ENCODE measurements at places on chromosomes 4 and X.

GRCh38 chrX:139077281-139078250 lies 366.0 kb upstream of the FGF13 start:
- DNase-seq, result no peak

DNA sequence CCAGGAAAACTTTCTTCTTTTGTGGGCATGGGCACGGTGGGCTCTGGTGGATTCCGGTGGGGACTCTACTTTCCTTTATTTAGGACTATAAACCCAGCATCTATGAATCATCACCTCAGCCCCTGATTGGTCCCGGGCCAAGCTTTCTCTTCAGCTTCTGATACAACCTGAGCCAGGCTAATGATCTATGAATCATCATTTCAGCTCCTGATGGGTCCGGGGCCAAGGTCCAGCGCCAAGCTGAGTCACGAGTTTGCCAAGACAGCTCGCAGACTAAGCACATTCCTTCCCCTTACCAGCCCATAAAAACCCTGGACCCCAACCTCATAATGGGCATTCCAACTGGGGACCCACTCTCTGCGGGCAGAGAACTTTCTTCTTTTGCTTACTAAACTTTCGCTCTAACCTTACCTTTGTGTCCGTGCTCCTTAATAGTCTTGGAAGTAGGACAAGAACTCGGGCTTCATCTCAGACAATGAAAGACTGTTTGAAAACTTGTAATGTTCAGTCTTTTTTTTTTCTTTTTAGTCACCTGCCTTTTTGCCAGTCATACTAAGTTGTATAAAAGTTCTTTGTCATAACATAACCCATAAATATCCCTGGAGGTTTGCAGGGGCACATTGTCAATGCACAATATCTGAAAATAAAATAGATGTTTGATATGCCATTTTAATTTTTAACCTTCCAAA lies 904.9 kb upstream of the EPHA5 start:
- no peak for DNase-seq

GRCh38 chrX:1294301-1295067 lies 25.9 kb downstream of the CSF2RA start:
- DNase-seq, result no peak

DNA sequence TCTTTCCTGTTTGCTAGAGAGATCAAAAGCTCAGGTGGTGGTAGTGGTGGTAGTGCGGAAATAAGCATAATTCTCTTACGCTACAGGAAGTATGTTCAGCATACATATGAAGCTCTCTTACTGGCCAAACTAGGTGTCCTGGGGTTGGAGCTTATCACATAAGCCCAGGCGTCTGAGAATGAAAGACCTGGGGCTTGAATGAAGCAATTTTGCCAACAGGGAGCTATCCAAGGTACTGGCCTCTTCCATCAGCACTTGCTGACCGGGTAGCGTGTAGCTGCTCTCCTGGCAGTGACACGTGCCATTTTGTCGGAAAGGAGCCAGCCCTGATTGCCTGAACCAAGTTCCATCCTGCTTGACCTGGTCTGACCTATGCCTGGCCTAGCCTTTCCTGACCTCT lies 65.9 kb upstream of the HPF1 start:
- no peak for DNase-seq

GRCh38 chr4:133154725-133155124 lies 5.6 kb downstream of the PCDH10 start:
- DNase-seq, result no peak

GRCh38 chr4:162059656-162060055 lies 104.1 kb downstream of the FSTL5 start:
- no peak for DNase-seq

DNA sequence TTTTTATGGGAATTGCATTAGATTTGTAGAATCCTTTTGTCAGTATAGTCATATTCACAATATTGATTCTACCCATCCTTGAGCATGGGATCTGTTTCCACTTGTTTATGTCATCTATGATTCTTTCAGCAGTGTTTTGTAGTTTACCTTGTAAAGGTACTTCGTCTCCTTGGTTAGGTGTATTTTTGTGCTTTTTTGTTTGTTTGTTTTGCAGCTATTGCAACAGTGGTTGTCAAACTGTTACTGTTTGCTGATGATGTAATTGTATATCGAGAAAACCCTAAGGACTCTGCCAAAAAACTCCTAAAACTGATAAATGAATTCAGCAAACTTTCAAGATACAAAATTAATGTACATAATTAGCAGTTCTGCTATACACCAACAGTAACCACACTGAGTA lies 127.9 kb upstream of the AR start:
- no peak for DNase-seq

DNA sequence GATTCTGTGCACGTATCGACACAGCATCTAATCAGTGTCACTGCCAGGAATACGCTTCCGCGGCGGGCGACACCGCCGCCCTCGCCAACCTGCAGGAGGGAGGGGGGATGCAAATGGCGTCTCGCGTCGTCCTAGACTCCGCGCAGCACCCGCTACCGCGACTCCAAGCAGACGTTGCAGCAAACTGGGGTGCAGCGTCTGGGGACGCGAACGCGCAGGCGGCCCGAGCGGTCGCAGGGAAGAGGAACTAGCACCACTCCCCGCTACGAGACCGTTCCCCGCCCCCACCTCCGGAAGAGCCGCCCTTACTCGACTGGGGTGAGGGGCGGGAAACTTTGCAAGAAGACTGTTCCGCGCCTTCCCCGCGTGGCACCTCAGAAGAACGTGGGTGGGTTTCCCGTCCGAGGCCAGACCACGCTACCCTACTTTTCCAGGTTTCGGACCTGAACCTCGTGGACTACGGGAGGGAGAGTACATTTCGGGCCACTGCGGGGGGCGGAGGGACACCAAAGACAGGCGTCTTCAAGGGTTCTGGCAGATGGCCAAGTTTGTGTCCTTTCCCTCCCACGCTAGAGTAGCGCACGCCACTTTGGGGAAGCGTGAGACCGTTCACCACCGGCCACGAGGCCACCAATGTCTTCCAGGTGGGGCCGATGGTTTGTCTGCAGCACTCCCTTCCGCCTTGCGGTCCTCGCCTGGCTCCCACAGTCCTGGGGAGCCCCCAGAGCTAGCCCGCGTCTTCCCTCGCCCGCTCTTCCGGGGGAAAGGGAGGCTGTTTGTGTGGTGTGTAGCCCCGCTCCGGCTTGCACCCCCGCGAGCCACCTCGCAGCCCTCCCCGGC lies 78.0 kb upstream of the BCOR start:
- peak; percentile 44 for DNase-seq

DNA sequence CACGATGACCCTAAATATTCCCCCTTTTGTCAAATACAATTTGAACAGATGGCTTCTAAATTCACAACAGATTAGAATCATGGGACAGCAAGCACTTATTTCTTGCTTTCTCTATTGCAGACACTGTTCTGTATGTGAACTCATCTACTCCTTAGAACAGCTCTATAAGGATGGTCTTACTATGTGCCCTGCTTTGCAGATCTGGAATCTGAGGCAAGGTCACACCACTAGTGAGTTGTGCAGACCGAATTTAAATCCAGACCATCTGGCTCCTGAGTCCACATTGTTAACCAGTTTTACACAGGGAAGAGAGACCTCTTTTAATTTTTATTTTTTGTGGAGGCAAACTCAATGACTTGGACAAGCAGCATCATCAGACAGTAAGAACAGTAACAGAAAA lies 50.2 kb downstream of the GPRIN3 start:
- DNase-seq, result no peak

DNA sequence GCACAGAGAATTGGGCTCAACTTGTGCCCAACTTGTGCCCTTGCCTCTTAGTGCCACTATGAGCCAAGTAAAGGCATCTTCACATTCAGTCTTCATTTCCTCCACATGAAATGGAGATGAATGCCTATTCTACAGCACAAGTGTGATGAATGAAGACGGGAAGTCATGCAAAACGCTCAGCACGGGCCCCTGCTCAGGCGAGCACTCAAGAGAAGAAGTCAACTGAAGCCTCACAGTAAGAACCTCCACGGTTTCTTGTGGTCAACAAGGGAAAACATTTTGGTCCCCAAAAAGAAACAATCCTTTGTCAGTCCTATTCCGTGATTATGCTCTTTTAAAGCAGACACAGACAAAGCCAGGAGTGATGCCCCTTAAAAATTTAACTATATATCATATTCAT lies 87.0 kb downstream of the IRF2 start:
- no peak for DNase-seq

DNA sequence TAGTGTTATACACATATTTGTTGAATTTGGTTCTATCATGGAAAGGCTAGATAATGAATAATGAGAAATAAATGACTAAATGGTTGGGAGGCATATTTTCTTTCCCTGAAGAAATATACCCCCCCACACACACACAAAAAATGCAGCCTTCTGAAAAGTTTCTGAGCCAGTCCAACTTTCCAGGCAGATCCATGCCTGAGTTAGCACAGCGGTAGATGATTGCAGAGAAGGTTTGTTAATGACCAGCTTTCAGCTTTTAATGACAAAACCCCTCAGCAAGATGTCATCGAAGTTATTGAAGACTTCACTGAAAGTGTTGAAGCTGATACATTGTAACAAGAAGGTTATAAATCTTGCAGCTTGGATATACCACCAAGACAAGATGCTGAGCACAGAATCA lies 61.4 kb downstream of the GBA3 start:
- no peak for DNase-seq

DNA sequence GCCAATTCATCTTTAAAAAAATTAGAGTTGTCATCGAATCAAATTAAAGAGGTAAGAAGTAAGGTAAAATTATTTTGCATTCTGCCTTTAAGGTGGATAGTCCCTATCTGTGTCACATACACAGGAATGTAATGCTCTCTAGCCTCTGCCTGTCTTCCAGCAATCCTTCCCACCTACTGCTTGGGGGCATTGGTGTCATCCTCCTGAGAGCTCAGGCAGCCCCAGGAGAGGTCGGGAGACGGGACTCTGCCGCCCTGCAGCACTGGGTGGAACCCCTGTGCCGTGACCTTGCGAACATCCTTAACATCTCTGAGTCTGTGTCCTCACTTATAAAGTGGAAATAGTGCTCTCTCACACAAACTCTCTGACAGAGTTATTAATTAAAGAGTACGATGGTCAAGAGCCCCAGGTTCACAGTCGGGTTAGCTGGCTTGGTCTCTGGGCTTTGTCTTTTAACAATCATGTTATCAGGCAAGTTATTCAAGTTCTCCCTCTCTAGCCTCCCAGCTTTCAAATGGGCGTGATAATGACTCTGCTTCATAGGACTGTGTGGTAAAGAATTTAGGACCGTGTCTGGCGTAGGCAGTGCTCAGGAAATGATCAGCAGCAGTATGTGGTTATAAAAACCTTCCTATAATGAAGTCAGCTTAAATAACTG lies 10.2 kb downstream of the TLR3 start:
- no peak for DNase-seq

DNA sequence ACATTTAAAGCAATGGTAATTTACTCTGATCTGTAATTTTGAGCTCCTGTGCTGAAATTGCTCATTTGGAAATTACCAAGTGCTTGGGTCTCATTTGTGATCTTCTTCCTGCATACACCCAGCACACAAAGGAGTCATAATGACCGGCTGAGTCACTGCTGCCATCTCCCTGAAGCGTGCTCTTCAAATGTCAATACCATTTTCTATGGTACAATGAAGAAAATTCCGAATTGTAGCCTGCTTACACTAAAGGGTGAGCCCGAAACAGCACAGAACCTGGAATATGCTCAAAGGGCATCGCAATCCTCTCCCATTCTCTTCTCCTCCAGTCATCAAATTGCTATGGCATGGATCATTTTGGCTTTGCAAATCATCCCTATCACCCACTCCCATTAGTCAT lies 140.5 kb downstream of the GRIA3 start:
- no peak for DNase-seq

- no peak for DNase-seq
These were observed 2.9 kb downstream of the ANOS1 start for GRCh38 chrX:8728932-8729535.

GRCh38 chr4:77625485-77625884 lies 19.9 kb downstream of the CXCL13 start:
- no peak for DNase-seq

DNA sequence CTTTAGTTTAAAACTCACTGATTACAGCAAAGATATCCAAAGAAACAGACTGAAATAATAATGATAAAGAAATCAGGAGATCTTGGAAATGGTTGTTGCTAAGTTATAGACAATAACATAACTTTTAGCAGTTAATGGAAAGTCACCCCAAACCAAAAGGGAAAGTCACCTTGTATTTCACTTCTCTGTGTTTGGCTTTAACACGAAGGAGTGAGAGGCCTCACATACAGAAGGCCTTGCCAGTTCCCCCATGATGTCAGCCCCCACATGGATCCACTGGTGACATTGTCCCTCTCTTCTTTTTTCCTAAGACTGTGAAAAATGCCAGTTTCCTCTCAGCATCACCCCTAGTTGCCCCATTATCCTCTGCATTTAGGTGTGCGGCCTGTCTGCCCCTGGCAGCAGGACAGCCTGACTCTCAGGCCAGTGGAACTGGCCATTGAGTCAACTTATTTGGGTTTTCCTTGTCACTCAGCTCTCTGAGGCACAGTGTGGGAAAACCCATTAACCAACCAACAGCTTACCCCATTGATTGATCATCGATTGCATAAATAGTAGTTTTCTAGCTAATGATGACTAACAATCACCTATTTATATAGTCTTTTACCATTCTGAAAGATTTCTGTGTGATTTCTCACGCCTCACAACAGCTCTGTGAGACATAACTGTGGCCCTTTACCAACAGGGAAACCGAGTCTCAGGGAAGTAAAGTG lies 308.1 kb downstream of the PTTG2 start:
- DNase-seq, result no peak

- no peak for DNase-seq
These were observed 173.0 kb upstream of the TET2 start for GRCh38 chr4:104973708-104974107.

DNA sequence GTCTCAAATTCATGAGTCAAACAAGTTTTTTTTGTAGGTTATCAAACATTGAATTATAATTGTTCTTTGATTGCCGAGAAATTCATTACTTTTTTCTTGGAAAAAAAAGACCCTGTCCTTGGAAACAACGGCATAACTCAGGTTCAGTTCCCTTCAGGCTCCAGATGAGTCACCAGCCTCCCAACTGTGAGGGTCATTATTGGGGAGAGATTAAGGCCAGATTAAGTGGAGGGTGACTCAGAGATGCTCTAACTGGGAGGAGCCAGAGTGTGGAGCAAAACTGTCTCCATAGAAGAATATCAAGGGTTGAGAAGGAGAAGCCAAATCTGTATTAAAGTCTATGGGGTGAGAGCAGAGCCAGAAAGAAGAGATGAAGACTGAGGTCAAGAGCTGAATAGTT lies 9.6 kb downstream of the ADGRG4 start:
- no peak for DNase-seq

- no peak for DNase-seq
These were observed 341.0 kb downstream of the NAP1L3 start for GRCh38 chrX:93332329-93332728.

- DNase-seq, result no peak
These were observed 461.7 kb downstream of the RAPGEF2 start for GRCh38 chr4:159564615-159565014.

- no peak for DNase-seq
These were observed 806 bp upstream of the CD99L2 start for GRCh38 chrX:150899191-150899757.

GRCh38 chrX:114061226-114061625 lies 522.7 kb upstream of the HTR2C start:
- no peak for DNase-seq

All from activated gamma-delta T cell treated with anti-CD3 and anti-CD28 coated beads, Interleukin-2, amount 50 U/mL, for 16 hours (primary cell).